HCT116 (cell line): ENCODE measurements at places on chromosomes 12 and 14.
A peak's percentile ranks its signal among the peaks of the same experiment; 100 is the strongest.

- DNase-seq, result no peak
These were observed 139.5 kb downstream of the CHST11 start for GRCh38 chr12:104596134-104596799.

GRCh38 chr12:128909653-128910052 is 56.4 kb downstream of the GLT1D1 start:
- no peak for DNase-seq

GRCh38 chr14:106843951-106844483 is 1317.6 kb downstream of the TMEM121 start:
- DNase-seq, result no peak

- no peak for DNase-seq
These were observed 50.1 kb downstream of the LRCOL1 start for GRCh38 chr12:132560364-132560613.

DNA sequence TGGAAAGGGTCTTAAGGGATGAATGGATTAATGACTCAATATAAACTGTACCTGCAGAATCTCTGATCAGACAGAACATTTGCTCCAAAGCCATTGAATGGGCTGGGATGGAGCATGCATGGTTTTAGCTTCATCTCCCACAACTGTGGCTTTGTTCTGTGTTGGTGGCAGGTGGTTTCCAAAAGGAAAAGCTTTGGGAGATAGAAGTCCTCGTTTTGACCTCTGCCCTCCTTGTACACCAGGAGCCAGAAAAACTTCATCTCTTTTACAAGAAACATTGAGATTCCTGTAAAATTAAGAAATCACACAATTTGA is 39.5 kb downstream of the GPR65 start:
- DNase-seq, result no peak

DNA sequence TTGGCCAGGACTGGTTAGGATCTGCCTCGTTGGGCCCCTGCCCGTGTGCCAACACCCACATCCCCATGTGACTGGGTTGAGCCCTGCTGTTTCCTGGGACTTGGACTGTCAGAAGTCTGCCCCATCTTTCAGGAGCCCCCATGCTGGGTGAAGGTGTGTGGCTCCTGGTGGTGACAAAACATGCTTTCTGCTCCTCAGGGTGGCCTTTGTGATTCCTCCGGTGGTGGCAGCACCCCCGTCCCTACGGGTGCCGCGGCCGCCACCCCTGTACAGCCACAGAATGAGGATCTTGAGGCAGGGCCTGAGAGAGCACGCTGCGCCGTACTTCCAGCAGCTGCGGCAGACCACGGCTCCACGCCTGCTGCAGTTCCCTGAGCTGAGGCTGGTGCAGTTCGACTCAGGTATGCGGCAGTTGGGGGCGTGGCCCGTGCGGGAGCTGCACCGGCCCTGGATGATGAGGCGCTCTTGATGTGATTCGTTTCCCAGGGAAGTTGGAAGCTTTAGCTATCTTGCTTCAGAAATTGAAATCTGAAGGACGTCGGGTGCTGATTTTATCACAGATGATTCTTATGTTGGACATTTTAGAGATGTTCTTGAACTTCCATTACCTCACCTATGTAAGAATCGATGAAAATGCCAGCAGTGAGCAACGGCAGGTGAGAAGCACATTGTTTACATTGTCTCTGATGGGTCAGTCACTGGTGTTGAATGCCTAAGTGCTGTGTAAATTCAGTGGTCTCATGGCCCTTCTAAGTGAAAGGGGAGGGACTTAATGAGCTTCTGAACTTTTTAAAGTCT is 80.0 kb downstream of the EP400 start:
- no peak for DNase-seq

DNA sequence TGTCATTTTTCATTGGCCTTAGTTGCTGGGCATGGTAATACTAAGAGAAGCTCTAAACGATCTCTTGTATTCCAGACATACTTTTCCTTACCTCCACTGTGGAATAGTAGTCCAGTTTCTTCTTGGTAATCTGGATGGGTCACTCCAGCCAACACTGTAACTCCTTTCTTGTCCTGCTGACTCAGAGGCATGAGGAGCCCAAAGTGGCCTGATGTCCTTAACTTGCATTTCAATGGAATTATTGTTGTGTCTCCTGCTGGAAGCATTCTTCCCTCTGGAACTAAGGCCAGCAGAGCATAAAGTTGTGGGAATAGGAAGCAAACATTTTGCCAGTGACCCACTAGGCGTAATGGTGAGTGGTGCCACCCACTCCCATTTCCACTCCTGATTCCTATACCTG is 33.1 kb downstream of the DAAM1 start:
- DNase-seq, result no peak

DNA sequence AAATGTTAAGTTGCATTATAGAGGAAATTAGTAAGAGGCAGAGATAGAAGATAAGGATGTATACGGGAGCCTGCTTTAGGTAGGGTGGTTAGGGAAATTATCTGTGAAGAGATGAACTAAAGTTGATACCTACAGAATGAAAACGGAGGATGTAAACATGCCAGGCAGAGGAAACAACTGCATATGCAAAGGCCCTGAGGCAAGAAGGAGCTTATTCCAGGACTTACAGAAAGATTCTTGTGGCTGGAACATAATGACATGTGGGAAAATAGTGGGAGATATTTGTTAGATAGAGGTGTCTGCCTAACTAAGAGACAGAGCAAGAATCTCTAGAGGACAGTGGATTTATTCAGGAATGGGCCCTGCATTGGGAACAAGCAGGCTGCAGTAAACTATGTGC is 16.2 kb upstream of the SERPINA1 start:
- DNase-seq, result no peak

DNA sequence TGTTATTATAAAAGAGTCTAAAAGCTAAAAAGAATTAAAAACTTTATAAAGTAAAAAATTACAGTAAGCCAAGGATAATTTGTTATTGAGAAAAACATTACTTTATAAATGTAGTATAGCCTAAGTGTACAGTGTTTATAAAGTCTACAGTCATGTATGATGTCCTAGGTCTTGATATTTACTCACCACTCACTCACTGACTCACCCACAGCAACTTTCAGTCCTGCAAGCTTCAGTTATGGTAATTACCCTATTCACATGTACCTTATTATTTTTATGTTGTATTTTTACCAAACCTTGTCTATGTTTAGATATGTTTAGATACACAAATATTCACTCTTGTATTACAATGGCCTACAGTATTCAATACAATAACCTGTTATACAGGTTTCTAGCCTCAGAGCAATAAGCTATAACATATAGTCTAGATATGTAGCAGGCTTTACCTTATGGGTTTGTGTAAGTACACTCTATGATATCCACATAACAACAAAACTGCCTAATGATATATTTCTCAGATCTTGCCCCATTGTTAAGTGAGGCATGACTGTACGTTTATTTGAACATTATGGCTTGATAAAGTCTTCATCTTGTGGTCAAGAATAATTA is 113.7 kb upstream of the KITLG start:
- no peak for DNase-seq

- no peak for DNase-seq
These were observed 543.1 kb downstream of the LRFN5 start for GRCh38 chr14:42149609-42150261.

GRCh38 chr14:100430571-100430970 is 107.4 kb downstream of the SLC25A47 start:
- no peak for DNase-seq

GRCh38 chr14:54489731-54490444 is 1.1 kb upstream of the GMFB start:
- no peak for DNase-seq

DNA sequence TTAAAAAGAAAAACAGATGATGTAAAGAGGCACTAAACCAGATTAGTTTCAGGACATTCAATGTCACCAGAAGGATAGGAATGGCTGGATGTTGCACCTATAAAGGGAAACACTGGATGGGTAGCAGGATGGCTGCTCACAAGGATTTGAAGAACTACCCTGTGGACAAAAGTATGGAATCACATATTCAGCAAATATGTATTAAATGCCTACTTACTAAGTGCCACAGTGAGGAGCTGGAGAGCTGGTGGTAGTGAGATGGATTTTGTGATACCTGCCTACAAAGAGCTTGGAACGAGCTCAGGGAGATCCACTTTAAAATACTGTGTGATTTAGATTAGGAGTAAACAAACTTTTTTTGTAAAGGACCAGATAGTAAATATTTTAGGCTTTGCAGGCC is 316.2 kb downstream of the PAWR start:
- no peak for DNase-seq

DNA sequence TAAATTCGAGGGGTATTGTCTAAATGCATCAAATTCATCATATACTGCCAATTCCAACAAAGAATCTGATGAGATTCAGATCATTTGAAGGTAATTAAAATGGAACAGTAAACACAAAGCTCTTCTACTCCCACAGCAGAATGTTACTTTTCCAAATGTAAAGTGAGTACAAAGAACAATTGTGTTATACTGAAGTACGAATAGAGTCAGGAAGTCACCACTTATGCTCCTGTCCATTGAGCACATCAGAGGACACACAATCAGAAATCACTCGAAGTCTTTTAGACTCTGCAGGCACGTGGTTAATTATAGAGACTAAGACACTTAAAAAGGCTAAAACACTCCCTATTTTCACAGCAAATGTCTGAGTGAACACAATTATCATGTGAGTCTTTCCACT is 388.5 kb upstream of the MIS18BP1 start:
- DNase-seq, result no peak

- no peak for DNase-seq
These were observed 62.5 kb upstream of the TMEM132D start for GRCh38 chr12:129966146-129966995.

DNA sequence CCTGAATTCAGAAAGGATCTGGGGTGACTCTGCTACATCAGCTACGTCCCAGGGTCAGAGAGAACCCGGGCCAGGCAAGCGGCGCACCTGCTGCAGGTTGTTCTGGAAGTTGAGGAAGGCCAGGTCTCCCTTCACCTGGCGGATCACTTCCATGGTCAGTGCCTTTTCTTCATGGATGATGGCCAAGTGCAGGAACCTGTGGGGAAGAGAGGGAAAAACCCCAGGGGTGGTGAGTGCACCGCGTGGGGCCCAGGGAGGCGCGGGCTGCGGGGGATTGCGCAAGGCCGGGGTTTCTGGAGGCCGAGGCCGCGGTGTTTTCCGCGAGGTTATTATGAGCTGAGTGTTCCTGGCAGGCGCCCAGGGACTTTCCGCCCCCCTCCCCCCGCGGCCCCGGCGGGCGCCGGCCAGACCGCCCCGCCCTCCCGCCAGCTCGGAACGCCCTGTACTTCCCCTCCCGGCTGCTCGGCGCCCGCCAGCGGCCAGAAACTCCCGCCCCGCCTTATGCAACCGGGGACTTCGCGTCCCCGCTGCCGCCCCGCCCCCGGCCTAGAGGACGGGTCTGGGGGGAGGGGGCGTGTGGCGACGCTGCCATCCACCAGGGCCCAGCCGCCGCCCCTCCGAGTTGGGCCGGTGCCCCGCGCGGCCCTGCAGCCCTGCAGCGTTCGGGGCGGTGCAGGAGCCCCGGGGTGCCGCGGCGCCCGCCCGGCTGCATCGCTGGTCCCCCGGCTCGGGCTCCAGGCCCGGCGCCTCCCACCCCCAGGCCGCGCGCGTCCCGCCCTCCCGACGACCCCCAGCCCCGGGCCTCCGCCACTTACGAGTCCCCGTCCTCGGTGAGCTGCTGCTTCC is 723 bp downstream of the NFKBIA start:
- DNase-seq, result peak; percentile 58

GRCh38 chr12:51632623-51633022 is 41.6 kb downstream of the SCN8A start:
- no peak for DNase-seq

GRCh38 chr12:14995583-14996425 is 23.0 kb downstream of the PDE6H start:
- DNase-seq, result peak; percentile 63

GRCh38 chr14:94132285-94132887 is 3.0 kb upstream of the IFI27L2 start:
- DNase-seq, result peak; percentile 66

DNA sequence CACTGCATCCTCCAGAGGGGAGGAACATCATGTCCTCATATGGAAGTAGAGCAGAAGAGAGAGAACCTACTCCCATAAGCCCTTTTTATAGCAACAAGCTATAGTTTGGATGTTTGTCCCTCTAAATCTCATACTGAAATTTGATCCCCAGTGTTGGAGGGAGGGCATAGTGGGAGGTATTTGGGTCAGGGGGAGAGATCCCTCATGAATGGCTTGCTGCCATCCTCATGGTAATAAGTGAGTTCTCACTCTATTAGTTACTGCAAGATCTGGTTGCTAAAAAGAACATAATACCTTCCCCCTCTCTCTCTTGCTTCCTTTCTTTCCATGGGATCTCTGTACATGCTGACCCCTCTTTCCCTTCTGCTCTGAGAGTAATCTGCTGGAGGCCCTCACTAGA is 93.9 kb downstream of the RPAP3 start:
- DNase-seq, result no peak

GRCh38 chr14:45249856-45250575 is 3.0 kb downstream of the MIS18BP1 start:
- no peak for DNase-seq
